Lower lobe of right lung (tissue), 2 donors: ENCODE measurements at places on chromosomes 16 and 17. TPM values are rescaled to one million over a fixed set of nuclear protein-coding genes. Genes with fewer than 3 reads are reported as not detected.

- DNase-seq: no peak
Measured at GRCh38 chr17:74806334-74806733, 30.2 kb upstream of the NAT9 start.

DNA sequence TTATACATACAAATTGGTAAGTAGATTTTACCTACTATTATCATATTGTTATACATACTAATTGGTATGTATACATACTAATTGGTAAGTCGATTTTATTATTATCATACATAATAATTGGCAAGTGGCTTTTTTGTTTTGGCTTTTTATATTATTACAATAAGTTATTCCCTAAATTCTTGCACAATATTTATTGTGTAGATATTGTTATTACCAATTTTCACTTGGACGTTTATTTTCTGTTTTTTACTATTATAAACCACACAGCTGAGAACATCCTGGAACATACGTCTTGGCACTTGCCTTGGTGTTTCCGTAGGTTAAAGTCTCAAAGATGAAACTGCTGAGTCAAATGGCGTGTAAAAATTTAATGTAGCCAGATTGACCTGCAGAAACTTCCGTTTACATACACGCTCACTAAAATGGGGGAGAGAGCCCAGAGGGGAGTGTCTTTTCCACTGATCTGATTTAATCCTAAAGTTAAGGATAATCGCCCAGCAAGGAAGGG, 18.9 kb downstream of the GNGT2 start:
- DNase-seq: no peak

- no peak for DNase-seq
Measured at GRCh38 chr16:761625-762513, 1.3 kb downstream of the MSLN start.

DNA sequence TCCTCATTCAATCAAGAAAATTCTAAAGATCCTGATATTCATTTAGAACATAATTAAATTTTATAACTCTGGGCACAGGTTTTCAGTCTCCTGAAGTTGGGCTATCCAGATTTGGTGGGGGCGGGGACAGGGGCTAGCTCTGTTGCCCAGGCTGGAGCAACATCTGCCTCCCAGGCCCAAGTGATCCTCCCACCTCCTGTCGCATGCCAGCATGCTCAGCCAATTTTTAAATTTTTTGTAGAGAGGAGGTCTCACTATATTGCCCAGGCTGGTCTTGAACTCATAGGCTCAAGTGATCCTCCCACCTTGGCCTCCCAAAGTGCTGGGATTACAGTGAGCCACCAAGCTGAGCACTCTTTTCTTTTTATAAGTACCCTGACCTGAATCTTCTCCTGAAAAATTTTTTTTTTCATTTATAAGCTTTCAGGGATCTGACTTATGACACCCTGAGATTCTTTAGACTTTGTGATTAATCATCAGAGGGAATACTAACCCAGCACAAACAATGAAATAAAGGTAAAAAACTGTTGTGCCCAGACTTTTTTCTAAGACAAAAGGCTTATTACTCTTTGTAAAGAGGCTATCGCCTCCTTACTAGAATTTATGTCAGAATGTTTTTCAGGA, 62.6 kb downstream of the TUBD1 start:
- DNase-seq: no peak

The XPO6 gene
- 106 TPM for total RNA-seq

DNA sequence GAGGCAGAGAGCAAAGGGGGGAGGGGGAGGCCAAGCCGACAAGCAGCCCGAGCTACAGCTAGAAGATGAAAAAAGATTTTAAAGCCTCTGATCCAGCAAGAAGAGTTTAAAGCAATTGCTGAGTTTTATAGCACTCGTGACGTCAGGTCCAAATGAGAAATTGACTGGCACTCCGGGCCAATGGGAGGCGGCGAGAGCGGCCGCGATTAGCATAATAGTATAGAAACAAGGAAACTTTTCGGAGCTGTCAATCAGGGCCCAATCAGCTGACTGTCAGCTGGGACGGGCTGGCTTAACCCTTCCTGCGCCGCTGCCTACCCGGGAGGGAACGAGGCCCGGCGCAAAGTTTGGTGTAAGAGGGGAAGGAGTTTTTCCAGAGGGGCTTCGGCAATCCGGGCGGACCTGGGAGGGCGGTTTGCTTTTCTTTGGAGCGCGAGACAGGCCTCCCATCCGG, at the start of gene MAF:
Gene MAF, minus strand, starts transcription at position 100 of the 454 bp plus-strand sequence. CDS start 835 bp downstream, outside the sequence.
- DNase-seq: peak; percentile 95

The TBKBP1 gene
- 8.3 TPM for total RNA-seq

GRCh38 chr16:86685076-86685475, 106.7 kb downstream of the FOXL1 start:
- no peak for DNase-seq

The CPPED1 gene
- total RNA-seq: 33.0 TPM

- DNase-seq: no peak
Measured at GRCh38 chr17:48892940-48893645, 506 bp downstream of the ATP5MC1 start.

The CACNG3 gene
- not detected for total RNA-seq

The ATAD5 gene
- 1.6 TPM for total RNA-seq

DNA sequence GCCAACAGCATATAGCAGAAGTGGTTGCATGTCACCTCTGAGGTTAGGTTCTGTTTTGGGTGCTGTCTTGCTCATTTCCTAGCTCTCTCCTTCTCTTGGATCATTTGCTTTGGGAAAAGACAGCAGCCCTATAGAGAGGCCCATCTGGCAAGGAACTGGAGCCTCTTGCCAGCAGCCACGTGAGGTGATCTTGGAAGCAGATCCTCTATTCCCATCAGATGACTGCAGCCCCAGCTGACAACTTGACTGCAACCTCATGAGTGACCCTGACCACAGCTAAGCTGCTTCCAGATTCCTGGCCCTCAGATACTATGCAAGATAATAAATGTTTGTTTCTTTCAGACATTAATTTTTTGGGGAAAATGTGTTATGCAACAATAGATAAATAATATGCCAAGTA, 213.3 kb upstream of the HS3ST4 start:
- DNase-seq: no peak
